Activated CD4-positive, alpha-beta T cell treated with anti-CD3 and anti-CD28 coated beads for 24 hours (primary cell): ENCODE measurements at places on chromosomes 12 and 14.

GRCh38 chr12:132503618-132504204 is 13.8 kb downstream of the FBRSL1 start:
- DNase-seq = no peak

DNA sequence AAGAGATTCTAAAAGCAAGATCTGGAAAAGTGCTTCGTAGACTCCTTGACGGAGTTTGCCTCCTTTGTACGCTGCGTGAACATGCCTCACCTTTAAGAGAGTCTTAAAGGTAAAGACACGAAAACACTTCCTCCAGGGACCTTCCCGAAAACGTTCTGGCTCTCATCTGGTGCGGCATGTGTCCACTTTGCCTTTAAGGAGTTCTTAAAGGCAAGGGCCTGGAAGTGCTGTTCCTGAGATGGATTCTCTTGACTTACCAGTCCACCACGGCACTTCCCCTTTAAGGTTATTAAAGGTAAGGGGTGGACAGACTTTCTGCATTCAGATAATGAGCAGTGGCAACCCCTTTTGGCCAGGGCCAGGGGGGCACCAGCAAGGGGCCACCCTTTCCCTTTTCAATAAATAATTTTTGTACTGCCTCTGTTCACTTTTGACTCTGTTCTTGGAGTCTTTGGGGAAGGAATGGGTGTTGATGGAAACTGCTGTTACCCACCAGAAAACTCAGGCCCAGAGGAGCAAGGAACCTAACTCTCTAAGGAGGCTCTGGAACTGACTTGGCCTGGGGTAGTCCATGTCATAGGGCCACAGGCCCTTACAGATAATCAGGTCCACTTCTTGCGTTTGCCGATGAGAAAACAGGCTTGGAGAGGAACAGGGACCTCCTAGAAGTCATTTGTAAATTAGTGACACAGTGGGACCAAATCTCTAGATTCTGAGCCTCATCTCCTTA is 4.4 kb downstream of the REM2 start:
- no peak for DNase-seq

- DNase-seq = no peak
Observed at GRCh38 chr12:63996556-63996955, 152.1 kb downstream of the SRGAP1 start.

DNA sequence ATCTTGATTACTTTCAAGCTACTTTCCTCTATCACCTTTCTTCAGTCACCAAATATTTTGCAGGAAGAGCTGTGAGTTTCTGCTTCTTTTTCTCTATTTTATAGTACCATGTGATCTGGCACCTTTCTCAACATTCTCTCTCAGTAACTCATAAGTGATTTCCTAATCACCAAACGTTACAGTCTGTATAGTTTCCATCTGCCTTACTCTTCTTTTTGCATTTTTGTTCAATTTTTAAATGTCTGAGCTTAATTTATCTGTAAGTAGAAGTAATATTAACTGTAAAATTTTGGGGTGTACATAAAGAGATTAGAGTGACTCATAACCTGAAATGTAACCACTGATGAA is 422.1 kb upstream of the SYT1 start:
- no peak for DNase-seq

- no peak for DNase-seq
Observed at GRCh38 chr12:82527165-82527780, 159.4 kb upstream of the TMTC2 start.

DNA sequence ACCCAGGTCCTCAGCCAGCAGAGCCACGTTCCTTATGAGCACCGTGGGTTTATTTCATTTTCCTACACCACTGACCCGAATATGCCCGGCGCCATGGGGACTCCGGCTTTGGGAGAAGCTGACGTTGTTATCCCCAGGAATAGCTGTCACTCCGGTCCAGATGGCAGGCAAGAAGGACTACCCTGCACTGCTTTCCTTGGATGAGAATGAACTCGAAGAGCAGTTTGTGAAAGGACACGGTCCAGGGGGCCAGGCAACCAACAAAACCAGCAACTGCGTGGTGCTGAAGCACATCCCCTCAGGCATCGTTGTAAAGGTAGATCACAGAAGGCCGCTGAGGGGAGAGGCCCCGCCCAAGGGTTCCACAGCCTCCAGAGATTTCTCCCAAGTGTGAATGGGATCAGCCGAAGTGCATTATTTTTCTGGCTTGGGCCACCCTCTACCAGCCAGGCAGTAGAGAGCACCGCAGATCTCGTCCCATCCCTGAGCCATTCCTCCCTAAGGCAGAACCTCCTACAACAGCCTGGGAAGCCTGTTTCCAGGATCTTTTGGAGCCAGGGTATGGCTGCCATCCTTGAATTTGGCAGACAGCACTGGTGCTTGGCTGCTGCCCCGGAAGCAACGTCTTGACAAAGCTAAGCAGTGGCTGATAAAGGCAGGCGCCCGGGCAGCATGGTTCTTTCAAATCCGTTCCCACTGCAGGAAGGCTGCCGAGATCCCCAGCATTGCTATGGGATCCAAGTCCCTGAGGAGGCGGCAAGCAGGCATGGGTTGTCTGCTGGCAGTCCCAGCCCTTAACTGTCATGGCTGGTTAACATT is 17.8 kb downstream of the CDK2AP1 start:
- no peak for DNase-seq

DNA sequence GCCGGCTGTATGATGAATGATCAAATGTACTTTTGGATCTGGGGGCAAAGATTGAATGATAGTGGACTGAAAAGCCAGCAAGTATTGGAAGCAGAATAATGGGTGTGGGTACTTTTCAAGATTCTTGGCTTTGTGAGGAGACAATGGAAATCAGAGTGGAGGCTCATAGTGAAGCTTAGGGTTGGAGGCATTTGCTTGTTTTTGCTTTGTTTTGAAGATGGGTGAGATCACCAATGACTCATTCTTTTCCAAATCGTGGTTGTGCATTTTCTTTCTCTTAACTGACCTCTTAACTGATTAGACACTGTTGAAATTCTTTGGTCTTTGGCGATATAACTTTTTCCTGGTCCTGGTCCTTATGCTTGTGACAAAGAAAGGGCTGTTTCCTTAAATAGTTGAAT is 54.4 kb downstream of the PELI2 start:
- no peak for DNase-seq

- DNase-seq = no peak
Observed at GRCh38 chr14:35281341-35281740, 10.8 kb upstream of the PSMA6 start.

DNA sequence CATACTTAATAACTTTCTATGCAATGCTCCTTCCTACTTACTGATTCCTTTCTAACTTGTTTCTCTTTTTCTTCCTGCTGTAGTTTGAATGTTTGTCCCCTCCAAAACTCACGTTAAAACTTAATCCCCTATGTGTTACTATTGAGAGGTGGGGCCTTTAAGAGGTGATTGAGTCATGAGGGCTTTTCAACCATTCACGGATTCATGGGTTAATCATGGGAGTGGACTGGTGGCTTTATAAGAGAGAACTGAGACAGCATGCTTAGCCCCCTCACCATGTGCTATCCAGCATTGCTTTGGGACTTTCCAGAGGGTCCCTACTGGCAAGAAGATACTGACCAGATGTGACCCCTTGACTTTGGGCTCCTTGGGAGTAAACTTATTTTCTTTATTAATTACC is 66.0 kb upstream of the TRIM9 start:
- no peak for DNase-seq

- DNase-seq = no peak
Observed at GRCh38 chr12:109758426-109759420, 45.1 kb downstream of the FAM222A start.

- no peak for DNase-seq
Observed at GRCh38 chr12:69981881-69982475, 157.0 kb downstream of the MYRFL start.

- DNase-seq = no peak
Observed at GRCh38 chr14:87153391-87153790, 839.6 kb downstream of the GALC start.

GRCh38 chr12:12294215-12295005 is 27.6 kb upstream of the LRP6 start:
- DNase-seq = no peak

GRCh38 chr14:59251811-59252771 is 63.6 kb downstream of the DAAM1 start:
- DNase-seq = no peak

DNA sequence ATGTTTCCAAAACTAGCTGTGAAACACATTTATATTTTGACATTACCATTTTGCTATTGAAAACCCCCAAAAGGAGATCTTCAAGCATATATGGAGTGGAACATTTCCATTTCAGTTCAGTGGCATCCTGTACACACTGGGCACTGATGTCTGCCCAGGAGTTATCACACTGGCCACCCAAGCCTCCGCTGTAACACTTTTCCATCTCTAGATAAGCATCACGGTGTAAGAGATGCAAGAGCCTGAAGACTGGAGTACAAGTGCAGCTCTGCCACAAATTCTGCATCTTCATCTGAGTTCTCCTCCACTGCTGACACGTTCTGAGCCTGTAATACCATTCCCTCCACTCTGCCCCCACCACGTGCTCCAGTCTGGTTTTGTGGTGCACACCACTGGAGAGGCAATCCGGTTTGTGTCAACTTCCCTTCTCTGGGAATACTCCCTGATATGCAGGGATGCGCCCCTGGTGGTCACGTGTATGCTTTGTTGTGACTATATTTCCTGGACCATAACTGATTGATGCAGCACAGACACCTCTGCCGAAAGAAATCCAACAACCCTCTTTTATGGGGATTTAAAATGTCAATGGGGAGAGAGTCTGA is 12.7 kb downstream of the SPTLC2 start:
- no peak for DNase-seq

- no peak for DNase-seq
Observed at GRCh38 chr14:81723956-81724355, 190.3 kb upstream of the SEL1L start.

DNA sequence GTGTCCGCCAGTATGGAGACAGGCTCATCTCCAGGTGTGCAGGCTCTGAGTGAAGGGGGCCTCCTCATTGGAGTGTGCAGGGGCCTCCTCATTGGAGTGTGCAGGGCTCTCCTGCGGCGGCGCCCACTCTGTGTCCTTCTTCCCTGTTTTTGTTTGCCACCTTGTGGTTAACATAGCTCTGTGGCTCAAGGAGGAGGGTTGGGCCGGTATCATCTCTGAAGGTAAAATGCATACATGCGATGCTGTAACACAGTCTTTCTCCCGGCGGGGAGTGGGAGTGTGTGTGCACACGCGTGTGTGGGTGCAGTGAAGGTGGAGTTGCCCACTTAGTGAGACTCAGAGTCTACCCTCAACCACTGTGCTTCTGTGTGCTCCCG is 429.4 kb downstream of the ZFP36L1 start:
- no peak for DNase-seq

GRCh38 chr12:124566161-124566996 is 1.0 kb downstream of the NCOR2 start:
- peak; percentile 62 for DNase-seq

DNA sequence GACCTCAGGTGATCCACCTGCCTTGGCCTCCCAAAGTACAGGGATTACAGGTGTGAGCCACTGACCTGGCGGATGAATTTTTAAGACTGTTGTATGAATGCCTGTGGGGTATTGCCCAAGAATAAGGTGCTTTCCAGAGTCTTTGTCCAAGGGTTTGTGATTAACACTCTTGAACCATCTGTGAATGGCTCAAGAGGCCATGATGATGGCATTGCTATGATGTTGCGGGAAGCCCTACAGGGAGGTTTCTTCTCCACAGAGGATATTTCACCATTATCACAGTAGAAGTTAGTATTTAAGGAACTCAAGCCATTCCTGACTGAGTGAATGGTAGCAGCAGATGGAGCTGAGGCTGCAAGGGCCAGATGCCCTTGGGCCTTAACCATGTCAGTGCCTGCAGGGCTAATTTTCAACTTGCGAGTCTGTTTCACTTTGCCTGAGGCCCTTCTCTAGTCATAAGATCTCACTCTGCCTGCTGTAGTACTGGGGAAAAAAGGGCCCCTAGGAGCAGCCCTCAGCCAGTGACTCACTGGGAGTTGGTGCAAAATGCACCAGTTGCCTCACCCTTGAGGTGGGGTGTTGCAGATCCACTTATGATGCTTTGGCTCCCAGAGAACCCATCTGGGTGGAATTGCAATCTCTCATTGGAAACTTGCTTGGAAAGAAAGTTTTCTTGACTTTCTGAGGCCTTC is 108.6 kb upstream of the FLRT2 start:
- DNase-seq = no peak

DNA sequence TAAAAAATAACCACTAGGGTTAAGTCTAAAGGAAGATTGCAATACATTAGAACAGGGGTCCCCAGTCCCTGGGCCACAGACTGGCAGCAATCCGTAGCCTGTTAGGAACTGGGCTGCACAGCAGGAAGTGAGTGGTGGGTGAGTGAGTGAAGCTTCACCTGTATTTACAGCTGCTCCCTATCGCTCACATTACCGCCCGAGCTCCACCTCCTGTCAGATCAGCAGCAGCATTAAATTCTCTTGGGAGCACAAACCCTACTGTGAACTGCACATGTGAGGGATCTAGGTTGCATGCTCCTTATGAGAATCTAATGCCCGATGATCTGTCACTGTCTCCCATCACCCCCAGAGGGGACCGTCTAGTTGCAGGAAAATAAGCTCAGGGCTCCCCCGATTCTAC is 15.5 kb downstream of the ADGRD1 start:
- no peak for DNase-seq

DNA sequence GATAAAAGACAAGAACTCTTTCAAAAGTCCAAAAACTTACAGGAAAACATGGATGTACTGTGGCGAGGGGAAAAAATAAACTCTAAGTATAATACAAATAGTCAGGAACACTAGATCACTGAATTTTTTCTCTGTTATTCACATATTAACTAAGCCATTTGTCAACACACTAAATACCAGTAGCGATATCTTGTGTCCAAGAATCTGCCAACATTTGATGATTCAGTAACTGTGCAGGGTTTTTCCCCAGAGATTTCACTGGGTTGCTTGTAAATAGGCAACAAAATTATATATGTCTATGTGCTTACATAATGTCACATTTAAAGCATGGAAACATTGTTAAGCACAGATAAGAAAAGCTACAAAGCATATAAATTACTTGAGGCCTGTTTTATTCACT is 205.9 kb downstream of the KIF21A start:
- DNase-seq = no peak

GRCh38 chr14:91555531-91555930 is 45.4 kb upstream of the PPP4R3A start:
- no peak for DNase-seq

DNA sequence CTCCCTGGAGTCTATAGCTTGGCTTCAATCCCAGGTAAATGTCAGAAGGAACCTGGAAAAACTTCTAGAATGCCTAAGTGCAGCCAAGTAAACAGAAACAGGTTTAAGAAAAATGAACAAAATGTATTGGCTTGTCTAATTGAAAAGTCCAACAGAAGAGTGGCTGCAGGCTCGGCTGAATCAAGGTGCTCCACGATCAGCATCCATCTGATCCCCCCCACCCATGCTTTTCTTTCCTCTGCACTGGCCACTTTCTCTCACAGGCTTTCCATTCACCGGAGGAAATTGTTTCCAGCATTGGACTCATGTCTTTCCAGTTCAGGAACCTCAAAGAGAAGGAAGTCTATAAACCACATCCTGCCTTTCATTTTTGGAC is 42.0 kb upstream of the C14orf180 start:
- DNase-seq = no peak

- DNase-seq = no peak
Observed at GRCh38 chr14:94646066-94646465, 33.9 kb downstream of the SERPINA3 start.
